Left hindlimb (tissue), 1 donor: ENCODE measurements at places on chromosomes 5 and 9.

- no peak for DNase-seq
These were observed 25.2 kb downstream of the TMEM252 start for GRCh38 chr9:68515326-68516017.

GRCh38 chr9:129748249-129748648 lies 4.6 kb downstream of the PTGES start:
- DNase-seq: no peak

- peak; percentile 22 for DNase-seq
These were observed 118.9 kb upstream of the LPCAT1 start for GRCh38 chr5:1642621-1643061.

DNA sequence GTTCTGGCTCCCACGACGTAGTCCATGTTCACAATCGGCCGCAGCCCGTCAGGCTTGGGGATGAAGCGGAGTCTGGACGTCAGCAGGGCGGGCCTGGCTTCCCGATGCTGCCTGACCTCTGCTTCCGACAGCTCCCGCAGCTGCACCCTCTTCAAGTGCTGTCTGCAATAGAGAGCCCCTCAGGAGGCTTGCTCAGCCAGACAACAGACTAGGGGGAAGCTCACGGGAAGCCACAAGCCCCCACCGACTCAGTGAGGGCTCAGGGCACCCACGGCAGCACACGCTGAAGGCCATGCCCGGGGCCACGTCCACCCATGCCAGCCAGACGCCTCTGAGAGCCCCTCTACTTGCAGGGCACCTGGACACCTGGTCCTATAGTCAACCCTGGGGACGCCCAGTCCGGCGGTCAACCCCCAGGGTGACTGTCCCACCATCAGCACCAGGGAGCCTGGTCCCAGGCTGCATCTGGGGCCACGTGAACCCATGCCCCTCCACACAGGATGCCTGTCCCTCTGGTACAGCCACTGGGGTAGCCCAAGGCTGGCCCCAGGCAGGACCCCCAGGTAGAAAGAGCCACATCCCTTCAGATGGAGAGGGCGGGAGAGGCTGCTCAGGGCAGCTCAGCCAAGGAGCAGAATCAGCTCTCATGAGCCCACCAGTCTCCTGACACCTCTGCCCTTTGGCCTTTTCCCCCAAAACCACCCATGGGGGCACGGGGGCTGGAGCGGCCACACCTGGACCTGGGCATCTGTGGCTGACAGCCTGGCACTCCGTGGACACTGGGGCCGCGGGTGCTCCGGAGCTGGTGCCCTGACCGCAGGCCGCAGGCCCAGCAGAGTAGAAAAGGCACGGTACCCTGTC lies 14.5 kb downstream of the TERT start:
- DNase-seq: no peak

- no peak for DNase-seq
These were observed 72.4 kb downstream of the TEK start for GRCh38 chr9:27181381-27181780.

DNA sequence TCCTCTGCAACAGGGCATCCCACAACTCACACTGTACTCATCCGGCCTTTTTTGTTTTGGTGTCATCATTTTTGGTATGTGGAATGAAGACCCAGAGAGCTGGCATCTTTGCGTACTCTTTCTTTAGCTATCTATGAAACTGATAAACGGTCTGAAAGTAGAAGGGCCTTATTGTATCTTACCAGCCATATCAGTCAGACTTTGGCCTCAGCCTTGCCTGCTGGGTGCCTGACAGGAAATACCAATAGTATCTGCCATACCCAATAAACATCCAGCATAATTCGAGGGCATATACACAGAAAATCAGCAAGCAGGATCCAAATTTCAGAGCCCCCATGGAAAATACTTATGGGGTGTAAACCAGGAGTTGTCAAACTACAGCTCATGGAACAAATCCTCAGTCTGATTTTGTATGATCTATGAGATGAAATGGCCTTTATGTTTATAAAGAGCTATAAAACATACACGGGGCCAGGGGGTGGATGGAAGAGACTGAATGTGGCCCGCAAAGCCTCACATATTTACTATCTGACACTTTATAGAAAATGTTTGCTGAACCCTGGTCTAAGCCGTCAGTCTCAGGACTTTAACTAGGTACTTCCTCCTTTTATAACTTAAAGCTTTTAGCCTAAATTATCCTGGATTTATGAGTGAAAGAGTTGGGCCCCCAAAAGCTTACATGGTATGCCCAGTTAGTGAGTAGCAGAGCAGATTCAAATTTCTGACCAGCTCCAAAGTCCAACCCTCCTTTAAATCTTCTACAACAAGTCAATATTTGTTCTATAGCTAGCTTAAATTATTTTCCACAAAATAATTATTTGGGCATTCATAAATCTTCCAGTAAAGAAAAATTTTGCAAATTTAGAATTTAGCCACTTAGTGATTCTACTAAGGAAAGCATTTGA lies 308.0 kb upstream of the PUM3 start:
- no peak for DNase-seq
